ENCODE measurements at places on chromosomes 7 and 10.

GRCh38 chr10:58393317-58393716, 8.1 kb downstream of the TFAM start:
- DNase-seq, result no peak

GRCh38 chr7:42805601-42806000, 106.3 kb downstream of the C7orf25 start:
- DNase-seq, result no peak

DNA sequence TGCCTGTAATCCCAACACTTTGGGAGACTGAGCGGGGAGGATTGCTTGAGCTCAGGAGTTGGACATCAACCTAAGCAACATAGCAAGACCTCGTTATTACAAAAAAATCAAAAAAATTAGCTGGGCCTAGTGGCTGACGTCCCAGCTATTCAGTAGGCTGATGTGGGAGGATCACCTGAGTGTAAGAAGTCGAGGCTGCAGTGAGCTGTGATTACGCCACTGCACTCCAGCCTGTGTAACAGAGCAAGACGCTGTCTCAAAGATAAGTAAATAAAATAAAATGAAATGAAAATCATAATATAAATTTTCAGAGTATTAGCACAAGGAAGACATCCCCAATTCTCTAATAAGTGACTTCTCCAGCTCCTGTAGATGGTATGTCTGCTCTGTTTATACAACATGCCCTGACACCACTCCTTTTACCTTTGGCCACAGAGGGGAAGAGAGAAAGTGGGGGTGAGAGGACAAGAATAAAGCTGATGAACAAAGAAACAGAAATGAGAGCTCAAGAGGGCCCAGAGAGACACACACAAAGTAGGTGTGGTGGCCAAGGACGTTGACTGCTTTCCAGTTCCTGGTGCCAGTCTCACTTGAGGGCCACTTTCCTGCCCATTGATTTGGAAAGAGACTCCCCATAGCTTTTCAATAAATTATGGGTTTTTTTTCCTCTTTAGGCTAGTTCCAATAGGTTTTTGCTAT, 62.9 kb downstream of the PTTG1IP2 start:
- DNase-seq, result no peak

- DNase-seq, result no peak
Observed at GRCh38 chr10:28664369-28664740, 13.0 kb upstream of the BAMBI start.

DNA sequence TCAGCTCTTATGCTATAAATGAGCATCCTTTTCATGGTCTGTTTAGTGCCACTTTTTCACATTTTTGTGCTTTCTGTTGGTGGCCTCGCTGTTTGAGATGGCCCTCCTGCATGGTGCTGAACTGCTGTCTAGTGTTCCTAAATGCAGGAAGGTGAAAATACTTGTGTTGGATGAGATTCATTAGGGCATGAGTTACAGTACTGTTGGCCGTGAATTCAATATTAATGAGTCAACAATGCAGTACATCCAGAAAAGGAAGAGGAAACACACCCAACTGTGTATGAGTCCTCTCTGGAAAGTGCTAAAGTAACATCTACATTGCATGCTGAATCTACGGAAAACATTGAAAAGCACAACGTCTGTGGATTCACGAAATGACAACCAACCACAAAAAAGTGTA, 124.0 kb downstream of the HERPUD2 start:
- no peak for DNase-seq

DNA sequence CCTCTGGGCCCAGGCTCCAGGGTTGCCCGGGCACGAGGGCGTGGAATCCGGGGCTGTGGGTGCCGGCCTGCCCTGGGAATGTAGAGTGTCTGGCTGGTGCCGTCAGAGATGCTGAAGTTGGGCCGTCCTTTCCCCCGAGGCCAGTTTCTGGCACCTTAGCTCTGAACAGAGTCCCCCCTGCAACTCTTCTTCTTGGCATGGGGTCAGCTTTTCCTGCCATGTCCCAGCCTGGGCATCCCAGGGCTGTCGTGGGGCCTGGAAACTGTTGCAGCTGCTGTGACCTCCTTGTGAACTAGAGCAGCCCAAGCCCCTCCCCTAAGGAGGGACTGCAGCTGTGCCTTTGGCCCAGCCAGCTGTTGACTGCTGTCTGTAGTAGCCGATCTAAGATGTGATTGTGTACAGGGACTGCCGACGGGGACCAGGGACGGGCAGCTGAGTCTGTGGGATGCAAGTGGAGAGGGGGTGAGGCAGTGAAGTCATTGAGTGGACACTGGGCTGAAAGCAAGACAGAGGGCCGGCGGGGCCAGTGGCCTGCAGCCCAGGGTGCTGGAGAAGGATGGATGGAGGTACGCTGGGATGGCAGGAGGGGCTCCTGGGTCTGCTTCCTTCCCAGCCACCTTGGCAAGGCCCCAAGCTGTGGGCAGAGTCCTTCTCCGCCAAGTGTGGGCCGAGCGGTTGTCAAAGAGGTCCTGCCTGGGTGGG, 35.8 kb downstream of the GBX1 start:
- DNase-seq, result no peak

DNA sequence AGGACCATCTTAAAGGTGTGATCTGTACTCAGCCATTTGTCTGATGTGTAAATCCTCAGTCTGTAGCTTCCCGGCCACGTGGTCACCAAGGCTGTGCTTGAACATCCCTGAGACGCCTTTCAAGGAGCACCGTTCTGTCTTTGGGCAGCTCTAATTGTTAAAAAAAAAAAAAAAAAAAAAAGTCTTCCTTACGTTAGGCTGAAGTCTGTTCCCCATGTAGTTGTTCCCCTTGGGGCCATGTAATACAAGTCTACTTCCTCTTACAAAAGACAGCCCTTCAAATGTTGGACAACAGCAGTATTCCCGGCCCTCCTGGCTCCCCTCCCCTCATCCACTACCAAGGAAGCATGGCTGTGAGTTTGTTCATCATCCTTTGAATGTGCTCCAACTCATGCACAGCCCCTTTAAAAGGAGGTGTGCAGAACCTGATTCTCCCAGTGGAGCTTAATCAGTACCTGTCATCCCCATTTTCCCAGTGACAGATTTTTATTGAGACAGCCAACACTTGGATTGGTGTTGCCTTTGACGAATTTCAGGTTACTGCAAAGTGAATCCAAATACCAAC, 392.2 kb upstream of the GALNT17 start:
- no peak for DNase-seq

GRCh38 chr7:99036546-99037111, 107.3 kb downstream of the SMURF1 start:
- DNase-seq, result no peak

DNA sequence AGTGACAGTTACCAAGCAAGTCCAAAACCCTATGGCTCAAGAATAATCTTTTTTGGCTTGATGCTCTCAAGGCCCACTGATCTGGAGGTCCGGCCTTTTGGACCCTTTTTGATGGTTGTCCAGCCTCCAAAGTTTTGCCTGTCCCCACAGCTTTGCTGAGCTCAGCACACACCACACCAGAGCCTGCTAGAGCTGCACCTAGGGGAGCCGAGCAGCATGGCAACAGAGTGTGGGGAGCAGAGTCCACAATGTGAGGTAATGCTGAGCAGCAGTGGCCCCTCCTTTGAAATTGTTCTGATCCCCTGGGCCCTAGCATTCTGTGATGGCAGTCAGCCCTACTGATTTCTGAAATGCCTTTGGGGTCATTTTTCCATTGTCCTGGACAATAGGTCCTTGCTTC, 9.3 kb downstream of the GIMAP7 start:
- no peak for DNase-seq

DNA sequence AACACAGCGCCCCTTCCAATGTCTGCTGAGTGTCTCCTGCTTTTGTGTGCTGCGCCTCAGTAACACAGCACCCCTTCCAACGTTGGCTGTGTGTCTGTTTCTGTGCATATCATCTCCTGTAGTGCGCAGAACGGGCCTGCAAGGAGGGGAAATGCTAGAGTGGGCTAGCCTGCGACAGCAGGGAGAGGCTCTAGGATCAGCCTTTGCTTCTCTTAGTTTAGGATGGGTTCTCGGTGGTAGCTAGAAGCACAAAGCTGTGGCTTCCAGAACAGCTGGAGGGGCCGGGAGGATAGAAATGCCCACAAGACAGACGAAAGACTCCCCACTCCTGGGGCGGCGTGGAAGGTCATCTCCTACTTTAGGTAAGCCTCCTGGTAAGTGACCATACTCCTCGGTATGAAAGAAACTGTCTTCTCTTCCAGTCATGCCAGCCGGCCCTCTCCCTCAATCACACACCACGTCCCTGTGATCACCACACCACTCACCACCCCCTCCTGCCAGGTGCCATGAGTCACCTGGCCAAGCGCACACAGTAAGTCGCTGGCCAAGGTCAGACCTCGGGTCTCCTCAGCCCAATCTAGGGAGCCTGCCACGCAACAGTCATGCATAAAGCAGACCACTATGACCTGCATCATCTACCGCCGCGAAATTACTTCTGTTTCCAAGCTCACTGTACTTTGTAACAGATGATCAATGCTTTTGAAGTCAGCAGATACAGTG, 4.8 kb downstream of the PITRM1 start:
- DNase-seq, result no peak
